ENCODE measurements at places on chromosomes 1 and 21.
A peak's percentile ranks its signal among the peaks of the same experiment; 100 is the strongest.

DNA sequence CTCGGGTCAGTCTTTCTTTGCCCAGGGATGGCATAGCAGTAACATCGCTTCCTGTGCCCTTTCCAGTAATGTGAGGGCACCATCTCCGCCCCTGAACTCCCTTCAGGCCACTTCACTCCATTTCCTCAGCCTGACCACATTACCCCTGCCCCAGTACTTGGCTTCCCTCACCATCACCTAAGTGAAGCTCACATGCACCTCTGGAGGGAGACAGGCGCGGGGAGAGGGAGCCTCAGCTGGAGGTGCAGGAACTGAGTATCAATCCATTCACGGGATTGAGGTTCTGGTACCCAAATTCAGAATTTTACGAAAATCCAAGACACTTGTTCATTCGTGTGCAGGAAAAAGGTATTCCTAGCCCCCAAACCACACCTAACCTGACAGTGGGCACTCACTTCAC lies 540.4 kb downstream of the KIF26B start:
- DNase-seq, result no peak

DNA sequence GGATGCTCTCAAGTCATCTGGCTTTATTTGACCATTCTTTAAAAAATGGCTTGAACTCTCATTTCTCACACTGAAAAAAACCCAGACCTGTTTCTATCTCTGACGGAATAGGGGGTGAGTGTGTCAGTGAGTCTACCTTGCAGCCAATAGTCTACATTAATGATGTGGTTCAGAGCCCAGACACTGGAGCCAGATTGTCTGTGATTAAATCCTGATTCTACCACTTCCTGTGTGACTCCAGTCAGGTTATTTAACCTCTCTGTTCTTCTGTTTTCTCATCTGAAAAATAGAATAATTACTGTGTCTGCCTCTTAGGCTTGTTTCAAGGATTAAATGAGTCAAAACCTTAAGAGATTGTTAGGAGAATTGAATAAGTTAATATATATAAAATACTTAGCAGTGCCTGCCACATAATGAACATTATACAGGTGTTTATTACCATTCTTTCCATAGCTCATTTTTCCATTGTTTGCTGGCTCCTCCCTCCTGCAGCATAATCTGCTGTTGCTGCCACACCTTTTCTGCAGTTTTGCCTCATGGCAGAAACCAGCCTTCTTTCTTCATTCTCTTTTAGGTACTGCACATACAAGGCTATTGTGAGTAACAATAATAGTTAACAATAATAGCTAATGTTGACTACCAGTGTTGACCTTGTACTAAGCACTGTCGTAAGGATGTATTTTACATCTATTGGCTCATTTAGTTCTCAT lies 157.6 kb upstream of the IVNS1ABP start:
- DNase-seq, result no peak

DNA sequence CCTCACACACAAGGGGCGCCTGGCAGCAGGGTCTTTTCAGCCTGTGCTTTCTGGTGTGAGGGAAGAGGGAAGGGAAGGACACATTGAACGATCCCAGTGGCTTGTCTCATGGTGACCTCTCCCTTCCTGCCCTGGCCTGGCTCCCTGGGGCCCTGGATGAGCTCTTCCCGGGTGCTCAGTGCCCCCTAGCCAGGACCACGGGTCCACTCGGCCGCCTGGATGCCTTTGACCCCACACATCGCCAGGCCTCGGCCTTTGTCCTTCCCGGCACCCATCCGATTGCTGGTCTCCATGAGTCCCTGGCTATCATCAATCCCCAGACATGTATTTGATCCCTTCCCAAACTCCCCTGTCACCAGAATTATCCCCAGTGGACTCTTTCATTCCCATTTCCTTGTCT lies 6.0 kb upstream of the TFF3 start:
- DNase-seq, result no peak

GRCh38 chr1:192795916-192796618 lies 12.8 kb upstream of the RGS2 start:
- DNase-seq, result peak; percentile 29

All from Kasumi-1 (cell line).